Activated CD4-positive, alpha-beta T cell treated with anti-CD3 and anti-CD28 coated beads, Interleukin-2, amount 50 U/mL, for 1 hour (primary cell): ENCODE measurements at places on chromosomes 1 and 21.

GRCh38 chr1:98817821-98818220 lies 156.3 kb downstream of the SNX7 start:
- no peak for DNase-seq

GRCh38 chr1:202193614-202194327 lies at the start of gene LGR6:
Gene LGR6, plus strand, starts transcription at chr1:202193799. Its CDS starts 191 bp downstream, at chr1:202193990.
- DNase-seq: no peak

GRCh38 chr1:167630568-167631385 lies 745 bp downstream of the RCSD1 start:
- DNase-seq: no peak

- peak; percentile 53 for DNase-seq
Measured at GRCh38 chr1:3775490-3776230, 3.1 kb downstream of the SMIM1 start.

DNA sequence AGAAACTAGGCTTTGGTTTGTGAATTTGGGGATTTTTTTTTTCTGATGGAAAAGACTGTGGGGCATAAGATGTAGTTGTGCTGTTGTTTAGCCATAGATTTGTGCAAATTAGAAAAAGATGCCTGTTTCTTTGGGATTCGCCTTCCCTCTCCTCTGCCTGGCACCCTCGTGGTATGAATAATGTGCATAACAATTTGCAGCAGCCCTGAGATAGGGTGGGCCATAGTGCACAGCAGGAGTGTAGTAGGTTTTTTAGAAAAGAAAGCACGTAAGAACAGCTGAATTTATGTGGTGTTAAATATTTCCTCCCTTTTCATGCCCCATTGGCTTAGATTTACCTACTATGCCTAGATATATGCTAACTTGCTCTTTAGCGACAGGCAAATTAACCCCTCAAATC lies 158.9 kb downstream of the PTGER3 start:
- no peak for DNase-seq
